ENCODE measurements at places on chromosomes 13 and 19. TPM values are rescaled to one million over a fixed set of nuclear protein-coding genes. Genes with fewer than 3 reads are reported as not detected.

The FOSB gene
- polyA plus RNA-seq = 14.7 TPM

The COX7A1 gene
- polyA plus RNA-seq = 28.4 TPM

The N4BP2L1 gene
- polyA plus RNA-seq = 17.3 TPM

The ALG5 gene
- polyA plus RNA-seq = 53.3 TPM

The HTR2A gene
- 1.1 TPM for polyA plus RNA-seq
